Suppressor macrophage treated with lipopolysaccharide for 1 hour (primary cell): ENCODE measurements at places on chromosomes 16 and 17.
A peak's percentile ranks its signal among the peaks of the same experiment; 100 is the strongest.

GRCh38 chr17:28317966-28318758 is 838 bp upstream of the TMEM97 start:
- DNase-seq: no peak

- no peak for DNase-seq
These were observed 15.9 kb downstream of the EPOP start for GRCh38 chr17:38658741-38659345.

- no peak for DNase-seq
These were observed 21.4 kb upstream of the IRX6 start for GRCh38 chr16:55302635-55303034.

GRCh38 chr16:79077346-79077745 is 523.2 kb downstream of the MAF start:
- no peak for DNase-seq

GRCh38 chr17:48722915-48723422 is at the start of gene PRAC2:
Gene PRAC2, plus strand, starts transcription at chr17:48723185. Its CDS starts 1,226 bp downstream, at chr17:48724411.
- DNase-seq: peak; percentile 30

GRCh38 chr17:81991684-81992305 is 14.4 kb downstream of the ASPSCR1 start:
- DNase-seq: no peak
